T-helper 9 cell (primary cell): ENCODE measurements at places on chromosomes 7 and 10.

GRCh38 chr10:44910602-44911001, 535 bp upstream of the TMEM72 start:
- no peak for DNase-seq

GRCh38 chr10:58175990-58176900, 91.4 kb downstream of the IPMK start:
- no peak for DNase-seq

DNA sequence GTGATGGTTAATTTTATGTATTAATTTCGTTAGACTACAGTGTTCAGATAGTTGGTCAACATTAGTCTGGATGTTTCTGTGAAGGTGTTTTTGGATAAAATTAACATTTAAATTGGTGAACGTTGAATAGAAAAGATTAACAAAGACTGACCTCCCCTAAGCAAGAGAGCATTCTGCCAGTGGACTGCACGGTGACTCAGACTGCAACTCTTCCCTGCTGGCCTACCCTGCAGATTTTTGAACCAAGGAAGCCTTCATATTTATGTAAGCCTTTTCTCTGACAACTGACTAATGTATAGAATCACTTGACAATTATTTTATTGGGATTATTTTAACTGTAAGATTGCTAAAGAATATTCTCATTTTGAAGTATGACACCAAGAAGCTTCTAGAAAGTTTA, 7.9 kb upstream of the ZNF248 start:
- no peak for DNase-seq

DNA sequence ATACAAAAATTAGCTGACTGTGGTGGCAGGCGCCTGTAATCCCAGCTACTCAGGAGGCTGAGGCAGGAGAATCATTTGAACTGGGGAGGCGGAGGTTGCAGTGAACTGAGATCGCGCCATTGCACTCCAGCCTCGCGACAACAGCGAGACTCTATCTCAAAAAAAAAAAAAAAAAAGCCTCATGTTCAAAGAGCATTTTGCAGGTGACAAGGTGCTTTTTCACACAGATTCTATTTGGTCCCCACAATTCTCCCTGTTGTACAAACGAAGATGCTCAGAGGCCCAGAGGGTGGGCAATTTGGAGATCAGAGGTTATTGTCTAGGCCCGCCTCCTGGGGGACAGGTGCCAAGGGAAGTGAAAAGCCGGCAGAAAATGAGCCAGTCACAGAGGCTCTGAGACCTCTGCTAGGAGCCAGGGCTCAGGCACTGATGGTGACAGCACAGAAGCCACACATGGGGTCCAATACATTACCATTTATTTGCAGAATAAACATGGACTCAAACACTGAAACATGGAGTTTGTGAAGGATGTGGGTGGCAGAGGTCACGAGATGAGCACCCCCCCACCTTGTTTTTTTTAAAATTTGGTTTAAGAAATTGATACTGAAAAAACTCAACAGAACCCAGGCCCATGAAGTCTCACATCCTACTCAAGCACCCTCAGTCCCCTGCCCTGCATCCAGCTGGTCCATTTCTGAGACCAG, 882 bp upstream of the GAL3ST4 start:
- no peak for DNase-seq

- DNase-seq: no peak
Measured at GRCh38 chr10:124320778-124321432, 97.8 kb downstream of the OAT start.

DNA sequence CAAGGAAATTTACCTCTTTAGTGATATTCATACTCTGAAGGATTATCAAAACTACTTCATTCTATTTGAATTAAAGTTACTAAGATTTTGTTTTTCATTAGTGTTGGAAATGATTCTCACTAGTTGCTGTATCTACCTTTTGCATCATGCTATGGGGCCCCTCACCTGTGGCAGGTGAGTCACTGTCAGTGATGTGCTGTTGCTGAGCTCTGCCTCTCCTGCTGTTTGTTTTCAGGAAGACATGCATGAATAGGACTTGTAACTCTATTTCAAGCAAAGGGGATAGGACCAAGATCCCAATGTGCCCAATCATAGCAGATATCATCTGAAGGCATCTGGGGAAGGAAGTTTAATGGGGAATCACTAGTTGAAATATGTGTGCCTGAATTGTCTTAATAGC, 57.4 kb upstream of the AGR3 start:
- DNase-seq: no peak

DNA sequence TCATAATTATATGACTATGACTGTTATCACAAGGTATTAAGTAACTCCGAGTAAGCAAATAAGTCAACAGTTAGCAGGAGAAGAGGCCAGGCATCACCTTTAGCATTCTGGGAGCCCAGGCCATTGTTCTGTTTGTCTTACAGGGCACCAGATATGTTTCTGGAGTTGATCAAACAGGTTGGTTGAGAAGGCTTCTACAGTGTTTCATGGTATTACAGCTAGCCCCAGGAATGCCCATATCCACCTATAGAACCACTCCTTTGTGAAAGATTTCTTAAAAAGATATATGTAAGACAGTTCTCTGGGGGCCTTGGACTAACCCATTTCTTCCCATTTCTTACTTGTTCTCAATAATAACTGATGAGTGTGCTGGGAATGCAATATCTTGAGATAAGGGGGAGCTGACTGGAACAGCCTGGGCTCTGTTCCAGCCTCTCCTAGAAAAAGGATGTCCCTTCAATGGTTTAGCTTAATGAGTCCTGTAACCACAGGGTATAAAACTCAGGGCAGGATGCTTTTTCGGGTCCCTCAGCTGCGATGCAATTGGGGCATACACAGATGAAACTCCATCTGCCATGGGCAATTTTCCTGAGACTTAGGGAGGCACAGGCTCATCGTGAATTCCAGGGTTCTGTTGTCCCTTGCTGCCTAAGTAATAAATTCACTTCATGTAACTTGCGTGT, 286.4 kb downstream of the BAMBI start:
- DNase-seq: no peak

DNA sequence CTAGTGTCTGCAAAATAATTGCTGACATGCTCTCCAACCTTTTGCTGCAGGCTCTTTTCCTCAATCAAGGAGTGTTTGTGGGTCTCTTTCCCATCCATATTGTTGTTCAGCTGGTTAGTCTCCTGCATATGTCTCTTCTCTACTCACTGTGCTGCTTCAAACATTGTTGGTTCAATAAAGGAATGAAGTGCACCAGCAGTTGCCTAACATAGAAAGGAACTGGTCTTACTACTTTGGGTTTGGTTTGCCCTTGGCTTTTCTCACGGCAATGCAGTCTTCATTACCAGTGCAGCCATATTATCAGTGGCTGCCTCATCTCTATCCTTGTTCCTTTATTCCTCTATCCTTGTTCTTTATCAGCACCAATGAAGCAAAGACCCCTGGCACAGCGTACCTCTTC, 169.7 kb upstream of the TPK1 start:
- DNase-seq: no peak

DNA sequence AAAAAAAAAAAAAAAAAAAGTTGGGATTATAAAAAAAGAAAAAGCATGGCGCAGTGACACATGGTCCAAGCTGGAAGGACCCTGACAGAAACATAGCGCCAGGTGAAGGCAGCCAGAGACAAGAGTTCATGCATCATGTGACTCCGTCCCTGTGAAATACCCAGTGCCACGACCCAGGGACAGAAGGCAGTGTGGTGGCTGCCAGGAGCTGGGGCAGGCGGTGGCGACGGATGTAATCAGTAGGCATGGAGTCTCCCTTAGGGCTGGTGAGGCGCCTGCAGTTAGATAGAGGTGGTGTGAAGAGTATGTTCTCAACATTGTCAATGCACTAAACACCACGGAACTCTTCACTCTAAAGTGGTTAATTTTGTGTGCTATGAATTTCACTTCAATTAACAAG, 43.9 kb downstream of the STK32C start:
- no peak for DNase-seq

DNA sequence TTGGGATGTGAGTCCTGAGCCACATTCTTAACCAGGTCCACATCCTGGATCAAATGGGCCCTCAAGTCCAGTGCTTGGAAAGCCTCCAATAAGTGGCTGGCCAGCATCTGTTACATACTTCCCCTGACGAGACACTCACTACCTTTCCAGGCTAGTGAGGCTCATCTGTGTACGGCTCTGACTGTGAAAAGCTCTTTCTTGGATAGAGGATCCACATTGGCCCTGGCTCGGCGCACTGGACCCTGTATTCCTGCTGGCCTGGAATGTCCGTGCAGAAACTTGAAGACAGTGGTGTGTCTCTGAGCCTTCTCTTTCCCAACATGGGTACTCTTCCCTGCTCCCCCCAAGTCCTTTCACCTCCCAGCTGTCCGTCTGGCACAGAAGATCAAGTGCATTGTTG, 35.5 kb downstream of the MYL10 start:
- DNase-seq: no peak
